ENCODE measurements at places on chromosomes 11 and 22.

DNA sequence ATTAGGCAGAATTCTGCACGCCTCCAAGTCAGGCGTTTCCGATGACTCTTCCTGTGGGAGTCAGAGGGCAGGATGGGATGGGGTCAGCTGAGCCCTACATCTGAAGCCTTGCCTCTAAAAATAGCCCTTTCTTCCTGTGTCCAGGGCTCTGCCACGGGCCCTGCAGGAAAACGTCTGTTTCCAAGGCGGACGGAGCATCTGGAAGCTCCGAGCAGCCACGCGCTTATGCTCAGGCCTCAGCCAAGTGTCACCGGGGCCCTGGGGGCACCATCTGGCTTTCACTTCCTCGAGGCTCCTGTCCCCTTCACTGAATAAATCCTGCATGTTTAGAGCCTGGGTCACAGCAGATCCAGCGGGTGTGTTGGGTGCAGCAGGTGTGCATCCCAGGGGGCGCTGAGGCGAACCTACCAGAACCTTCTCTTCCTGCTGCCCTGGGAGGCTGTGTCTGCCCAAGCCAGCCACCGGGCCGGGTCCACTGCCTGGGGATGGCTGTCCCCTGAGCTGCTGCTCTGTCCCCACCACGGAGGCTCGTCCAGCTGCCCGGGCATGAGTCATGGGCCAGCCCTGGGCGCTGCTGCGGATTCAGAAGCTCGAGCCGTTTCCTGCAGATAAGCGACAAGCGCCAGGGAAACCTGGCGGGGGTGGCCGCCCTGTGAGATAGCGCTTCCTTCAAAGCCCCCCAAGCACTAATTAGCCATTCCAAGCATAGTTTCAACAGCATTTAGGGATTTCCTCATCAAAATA lies 32.0 kb upstream of the LINC01488 start:
- DNase-seq = no peak

DNA sequence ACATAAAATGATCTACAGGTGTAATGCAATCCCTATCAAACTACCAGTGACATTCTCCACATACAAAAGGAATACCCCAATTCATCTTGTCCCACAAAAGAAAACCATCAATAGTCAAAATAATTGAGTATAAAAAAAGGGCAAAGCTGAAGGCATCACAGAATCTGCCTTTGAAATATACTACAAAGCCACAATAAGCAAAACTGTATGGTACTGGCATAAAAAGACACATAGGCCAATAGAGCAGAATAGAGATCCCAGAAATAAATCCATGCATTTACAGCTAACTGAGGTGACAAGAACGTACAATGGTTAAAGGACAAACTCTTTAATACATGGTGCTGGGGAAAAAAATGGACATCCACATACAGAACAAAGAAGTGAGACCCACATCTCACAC lies 31.8 kb downstream of the ZNF195 start:
- DNase-seq = no peak

- DNase-seq = peak; percentile 73
Observed at GRCh38 chr22:42581762-42582716, 28.3 kb downstream of the SERHL2 start.

GRCh38 chr11:33689085-33689484 lies 11.5 kb downstream of the C11orf91 start:
- no peak for DNase-seq

DNA sequence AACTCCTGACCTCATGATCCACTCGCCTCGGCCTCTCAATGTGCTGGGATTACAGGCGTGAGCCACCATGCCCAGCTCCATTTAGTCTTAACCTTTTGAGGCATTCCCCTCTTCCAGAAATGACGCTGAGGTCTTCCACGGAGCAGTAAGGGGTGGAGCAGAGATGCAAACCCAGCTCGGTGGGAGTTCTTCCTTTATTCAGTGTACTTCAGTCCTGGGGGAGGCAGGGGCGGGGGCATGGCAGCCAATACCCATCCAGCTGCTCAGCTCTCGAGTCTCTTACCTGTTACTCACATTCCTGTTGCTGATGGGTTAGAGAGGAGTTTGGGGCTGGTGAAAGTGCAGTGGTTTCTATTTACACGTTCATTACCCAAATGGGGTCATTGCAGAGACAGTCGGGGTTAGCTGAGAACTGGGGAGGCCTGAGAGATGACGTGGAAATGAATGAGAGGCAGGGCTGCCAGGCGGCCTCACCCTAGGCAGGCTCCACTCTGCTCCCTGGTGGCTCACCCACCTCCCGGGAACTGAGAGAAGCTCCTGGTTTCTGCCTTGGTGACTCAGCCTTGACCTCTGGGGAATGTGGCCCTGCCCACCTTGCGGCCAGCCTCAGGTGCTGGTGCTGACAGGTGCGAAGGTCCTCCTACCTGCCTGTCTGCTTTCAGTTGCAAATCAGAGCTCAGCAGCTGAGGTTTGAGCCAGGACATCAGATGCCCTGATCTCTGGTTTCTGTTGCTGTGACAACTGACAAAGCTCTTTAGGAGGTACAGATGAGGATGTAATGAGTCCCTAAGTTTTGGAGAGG lies 13.4 kb upstream of the ST14 start:
- DNase-seq = no peak

DNA sequence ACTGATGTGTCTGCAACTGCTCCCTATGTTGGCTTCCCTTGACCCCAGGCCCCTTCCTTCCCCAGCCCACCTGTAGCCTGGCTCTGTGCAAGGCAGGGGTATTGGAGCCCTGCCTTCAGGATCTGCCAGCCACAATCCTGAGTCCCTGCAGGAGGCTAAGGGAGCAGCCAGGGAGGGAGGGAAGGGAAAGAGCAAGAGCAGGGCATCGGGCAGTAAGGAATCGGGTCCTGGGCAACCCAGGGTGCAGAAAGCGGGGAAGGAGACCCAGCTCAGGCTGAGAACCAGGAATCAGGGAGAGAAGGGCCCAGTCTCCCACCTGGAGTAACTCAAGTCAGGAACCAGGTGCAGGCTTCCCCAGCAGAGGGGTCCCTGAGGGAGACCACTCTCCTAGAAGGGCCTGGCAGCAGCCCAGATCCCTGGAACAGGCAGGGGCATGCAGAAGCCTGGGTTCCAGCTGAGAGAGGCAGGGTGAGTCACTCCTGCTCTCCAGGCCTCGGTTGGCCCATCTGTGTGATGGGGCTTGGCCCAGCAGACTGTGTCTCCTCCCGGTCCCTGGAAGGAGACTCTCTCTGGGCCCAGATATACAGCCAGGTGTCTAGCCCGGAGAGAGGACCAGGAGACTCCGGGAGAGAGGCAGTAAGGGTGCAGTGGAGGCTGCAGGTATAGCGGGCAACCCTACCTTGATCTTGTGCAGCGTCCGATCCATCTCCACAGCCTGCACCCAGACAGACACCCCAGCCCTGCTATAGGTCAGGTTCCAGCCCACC lies 13.4 kb downstream of the STARD10 start:
- no peak for DNase-seq

DNA sequence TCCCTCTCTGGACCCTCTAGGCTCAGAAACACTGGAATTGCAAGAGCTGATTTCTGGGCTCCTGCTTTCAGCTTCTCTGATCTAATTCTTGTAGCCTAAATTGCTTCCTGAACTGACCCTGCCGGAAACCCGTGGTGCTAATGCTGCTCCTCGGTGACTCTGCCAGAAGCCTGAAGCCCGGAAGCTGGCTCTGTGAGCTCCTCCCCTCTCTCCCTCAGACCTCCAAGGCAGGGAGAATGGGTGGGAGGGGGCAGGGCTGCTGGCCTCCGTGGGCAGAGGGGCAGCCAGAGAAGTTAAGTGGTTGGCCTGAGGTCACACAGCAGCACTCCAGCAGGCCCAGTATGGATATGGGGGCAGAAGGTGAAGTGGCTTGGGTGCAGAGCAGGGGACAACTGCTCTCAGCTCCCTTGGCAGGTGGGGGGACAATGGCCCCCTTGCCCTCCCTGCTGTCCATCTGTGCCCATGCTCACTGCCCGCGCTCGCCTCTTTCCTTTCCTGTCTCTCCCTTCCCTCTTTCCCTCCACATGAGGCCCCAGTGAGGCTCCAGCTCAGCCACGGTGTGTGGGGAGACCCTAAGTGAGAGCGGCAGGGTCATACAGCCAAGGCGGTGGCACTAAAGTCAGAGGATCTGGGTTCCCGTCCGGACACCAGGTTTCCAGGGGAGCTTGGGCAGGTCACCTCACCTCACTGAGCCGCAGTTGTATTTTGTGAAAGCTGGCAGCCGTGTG lies 16.2 kb downstream of the CAPN5 start:
- DNase-seq = no peak

DNA sequence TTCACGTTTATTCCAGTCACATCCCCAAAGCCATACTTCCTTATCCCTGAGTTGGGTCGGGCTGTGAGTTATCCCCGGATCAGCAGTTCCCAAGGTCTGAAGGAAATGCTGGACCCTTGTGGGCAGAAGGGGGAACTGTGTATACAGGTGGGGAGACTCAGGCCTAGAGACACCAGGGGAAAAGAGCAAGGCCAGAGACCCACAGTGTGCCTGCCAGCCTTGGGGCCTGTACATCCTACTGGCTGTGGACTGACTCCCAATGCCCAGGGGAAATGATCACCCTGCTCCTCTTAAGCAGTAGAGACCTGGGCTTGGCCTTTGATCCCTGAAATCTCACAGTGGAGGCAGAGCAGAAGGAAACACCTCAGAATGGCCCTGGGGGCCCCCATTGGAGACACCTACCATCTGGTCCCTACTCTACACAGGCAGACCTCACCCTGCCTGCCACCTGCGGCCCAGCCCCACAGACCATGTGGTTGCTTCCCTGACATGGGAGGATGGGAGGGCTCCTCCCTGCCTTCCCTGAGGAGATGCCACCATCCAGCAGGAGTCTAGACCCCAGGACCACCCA lies 1.3 kb downstream of the SELENOM start:
- no peak for DNase-seq

DNA sequence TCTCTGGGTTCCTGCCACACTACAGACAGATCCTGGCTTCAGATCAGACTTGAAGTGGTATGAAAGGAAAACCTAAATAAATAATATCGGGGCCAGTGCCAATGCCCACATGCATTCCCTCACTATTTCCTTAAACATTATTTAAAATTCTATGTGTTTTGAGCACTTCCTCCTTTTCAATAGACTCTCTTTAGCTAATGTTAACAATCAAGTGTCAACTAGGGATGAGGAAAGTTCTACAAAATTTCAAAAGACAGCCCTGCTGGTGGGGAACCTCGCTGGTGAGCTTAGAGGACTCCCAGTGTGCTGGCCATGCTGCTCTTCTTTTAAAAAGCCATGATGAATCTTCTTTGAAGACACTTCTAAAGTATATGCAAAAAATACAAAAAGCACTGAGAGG lies 87.5 kb downstream of the ENTHD1 start:
- no peak for DNase-seq

GRCh38 chr11:108906826-108907225 lies 242.0 kb downstream of the DDX10 start:
- DNase-seq = no peak

Measured in Jurkat, Clone E6-1 (cell line).